ENCODE measurements at places on chromosomes 5 and 9. TPM values are rescaled to one million over a fixed set of nuclear protein-coding genes. Genes with fewer than 3 reads are reported as not detected.

Gene SLC25A2
- 0.17 TPM for polyA plus RNA-seq

- no peak for DNase-seq
These were observed 37.4 kb downstream of the SHB start for GRCh38 chr9:38031594-38031993.

DNA sequence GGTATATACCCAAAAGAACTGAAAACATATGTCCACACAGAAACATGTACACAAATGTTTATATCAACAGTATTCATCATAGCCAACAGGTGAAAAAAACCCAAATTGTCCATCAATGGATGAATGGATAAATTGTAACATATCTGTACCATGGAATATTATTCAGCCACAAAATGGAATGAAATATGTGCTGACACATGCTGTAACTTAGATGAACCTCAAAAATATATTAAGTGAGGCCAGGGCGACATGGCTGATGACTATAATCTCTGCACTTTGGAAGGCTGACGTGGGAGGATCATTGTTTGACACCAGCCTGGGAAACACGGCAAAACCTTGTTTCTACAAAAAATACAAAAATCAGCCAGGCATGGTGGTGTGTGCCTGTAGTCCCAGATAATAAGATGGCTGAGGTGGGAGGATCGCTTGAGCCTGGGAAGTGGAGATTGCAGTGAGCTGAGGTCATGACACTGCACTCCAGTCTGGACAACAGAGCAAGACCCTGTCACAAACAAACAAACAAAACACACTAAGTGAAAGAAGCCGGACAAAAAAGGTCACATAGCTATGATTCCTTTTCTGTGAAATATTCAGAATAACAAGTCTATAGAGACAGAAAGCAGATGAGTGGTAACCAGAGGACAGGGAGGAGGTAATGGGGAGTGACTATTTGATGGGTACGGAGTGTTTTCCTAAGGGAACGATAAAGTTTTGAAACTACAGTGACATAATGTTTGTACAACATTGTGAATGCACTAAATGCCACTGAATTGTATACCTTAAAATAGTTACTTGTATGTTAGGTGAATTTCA is 11.4 kb downstream of the KYAT1 start:
- DNase-seq: no peak

DNA sequence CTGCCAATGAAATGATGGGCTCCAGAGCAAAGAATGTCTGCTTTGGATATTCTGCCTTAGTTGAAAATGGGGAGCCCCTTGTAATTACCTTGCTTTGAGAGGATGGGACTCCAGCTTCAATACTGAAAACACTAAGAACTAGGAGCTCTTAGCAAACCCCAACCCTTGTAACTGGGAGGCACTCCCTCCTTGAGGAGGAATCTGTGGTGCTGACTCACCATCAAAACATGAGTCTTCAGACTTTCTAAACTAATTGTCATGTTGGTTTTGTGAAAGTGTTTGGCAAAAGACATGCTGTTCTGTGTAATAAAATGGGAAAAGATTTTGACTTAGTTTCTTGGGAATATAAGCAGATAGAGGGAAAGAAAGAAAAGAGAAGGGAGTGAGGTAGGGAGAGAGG is 91.9 kb upstream of the PTPRD start:
- no peak for DNase-seq

- no peak for DNase-seq
These were observed 35.4 kb upstream of the TUT7 start for GRCh38 chr9:86389628-86390027.

GRCh38 chr9:2602704-2603116 is 18.9 kb upstream of the VLDLR start:
- DNase-seq: no peak

GRCh38 chr5:82561797-82562196 is 283.6 kb upstream of the RPS23 start:
- DNase-seq: no peak

All from right lung (tissue), 10 donors.